NK-92 treated with Interleukin-12 subunit alpha and Interleukin-12 subunit beta, amount 100 ng/mL, for 24 hours (cell line): ENCODE measurements at places on chromosomes 1 and 21.

DNA sequence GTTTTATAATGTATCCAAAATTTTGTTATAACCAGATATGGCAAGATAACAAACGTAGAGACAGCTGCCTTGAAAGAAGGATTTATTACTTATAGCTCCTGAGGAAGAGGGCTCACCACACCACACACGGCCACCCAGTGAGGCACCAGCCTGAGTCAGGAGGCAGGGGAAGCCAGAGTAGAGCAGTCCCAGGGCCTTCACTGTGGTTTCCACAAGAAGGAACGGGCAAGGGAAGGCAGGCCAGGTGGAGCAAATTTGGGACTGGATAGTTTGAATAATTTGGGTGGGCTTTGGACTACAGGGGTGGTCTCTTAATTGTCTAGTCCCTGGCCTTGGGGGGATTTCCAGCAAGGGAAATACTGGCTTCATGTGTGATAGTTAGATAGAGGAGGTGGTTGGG is 72.5 kb downstream of the RRAGC start:
- DNase-seq, result no peak

GRCh38 chr1:180698580-180698979 is 66.8 kb downstream of the XPR1 start:
- DNase-seq, result no peak

- no peak for DNase-seq
Observed at GRCh38 chr1:3880429-3881192, 19.5 kb downstream of the C1orf174 start.

- no peak for DNase-seq
Observed at GRCh38 chr1:232578651-232579195, 51.2 kb downstream of the SIPA1L2 start.

GRCh38 chr1:201562257-201562656 is 23.3 kb downstream of the NAV1 start:
- no peak for DNase-seq

GRCh38 chr1:216929870-216930582 is 206.8 kb upstream of the ESRRG start:
- no peak for DNase-seq
